Neuronal stem cell (in vitro differentiated cells): ENCODE measurements at places on chromosomes 3 and 15.

GRCh38 chr15:75982468-75982867 lies 29.8 kb downstream of the NRG4 start:
- no peak for DNase-seq

- no peak for DNase-seq
Measured at GRCh38 chr3:51330046-51330445, 55.0 kb upstream of the MANF start.

DNA sequence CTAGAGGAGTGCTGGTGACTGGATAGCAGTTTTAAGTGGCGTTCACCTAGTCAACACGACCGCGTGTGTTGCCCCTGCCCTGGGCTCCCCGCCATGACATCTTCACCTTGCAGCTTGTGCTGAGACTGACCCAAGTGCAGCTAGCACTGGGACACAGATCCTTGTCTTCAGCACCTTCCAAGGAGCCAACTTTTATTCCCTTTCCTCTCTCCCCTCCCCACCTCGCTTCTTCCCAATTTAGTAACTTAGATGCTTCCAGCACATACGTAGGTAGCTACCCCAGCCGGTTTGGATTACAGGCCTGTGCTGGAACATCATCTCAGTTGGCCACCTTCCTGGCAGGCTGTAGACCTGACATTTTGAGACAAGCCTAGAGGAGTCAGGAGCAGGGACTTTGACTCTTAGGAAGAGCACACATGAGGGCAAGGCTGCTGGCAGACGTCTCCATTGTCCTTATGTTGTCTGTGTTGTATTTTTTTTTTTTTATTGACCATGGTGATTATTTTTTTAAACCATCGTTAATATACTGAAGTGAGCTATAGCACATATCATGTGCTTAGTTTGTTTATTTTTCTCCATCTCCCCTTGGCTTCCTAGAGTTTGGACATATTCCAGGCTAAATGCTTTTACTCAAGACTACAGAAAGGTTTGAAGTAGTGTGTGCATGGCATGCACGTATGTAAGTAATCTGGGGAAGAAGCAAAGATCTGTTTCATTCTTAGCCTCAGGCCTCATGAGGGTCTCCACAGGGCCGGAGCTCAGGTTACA lies 61.1 kb downstream of the AAGAB start:
- no peak for DNase-seq

DNA sequence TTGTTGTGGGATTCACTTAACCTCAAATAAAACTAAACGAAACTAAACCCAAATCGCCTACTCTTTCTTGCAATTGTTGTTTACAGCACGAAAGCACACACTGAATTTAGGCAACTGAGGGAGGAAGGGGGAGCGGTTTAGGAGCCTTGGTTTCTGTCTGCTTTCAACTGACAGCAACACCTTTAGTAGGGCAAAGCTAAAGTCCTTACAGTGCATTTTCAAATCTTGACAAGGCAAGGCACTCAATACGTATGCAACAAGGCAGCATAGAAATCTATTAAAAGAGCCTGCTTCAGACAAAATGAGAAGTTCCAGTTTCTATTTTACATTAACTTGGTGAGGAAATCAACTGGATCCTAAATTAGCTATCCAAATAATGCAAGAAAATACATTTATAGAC lies 174.6 kb downstream of the CHST2 start:
- no peak for DNase-seq

DNA sequence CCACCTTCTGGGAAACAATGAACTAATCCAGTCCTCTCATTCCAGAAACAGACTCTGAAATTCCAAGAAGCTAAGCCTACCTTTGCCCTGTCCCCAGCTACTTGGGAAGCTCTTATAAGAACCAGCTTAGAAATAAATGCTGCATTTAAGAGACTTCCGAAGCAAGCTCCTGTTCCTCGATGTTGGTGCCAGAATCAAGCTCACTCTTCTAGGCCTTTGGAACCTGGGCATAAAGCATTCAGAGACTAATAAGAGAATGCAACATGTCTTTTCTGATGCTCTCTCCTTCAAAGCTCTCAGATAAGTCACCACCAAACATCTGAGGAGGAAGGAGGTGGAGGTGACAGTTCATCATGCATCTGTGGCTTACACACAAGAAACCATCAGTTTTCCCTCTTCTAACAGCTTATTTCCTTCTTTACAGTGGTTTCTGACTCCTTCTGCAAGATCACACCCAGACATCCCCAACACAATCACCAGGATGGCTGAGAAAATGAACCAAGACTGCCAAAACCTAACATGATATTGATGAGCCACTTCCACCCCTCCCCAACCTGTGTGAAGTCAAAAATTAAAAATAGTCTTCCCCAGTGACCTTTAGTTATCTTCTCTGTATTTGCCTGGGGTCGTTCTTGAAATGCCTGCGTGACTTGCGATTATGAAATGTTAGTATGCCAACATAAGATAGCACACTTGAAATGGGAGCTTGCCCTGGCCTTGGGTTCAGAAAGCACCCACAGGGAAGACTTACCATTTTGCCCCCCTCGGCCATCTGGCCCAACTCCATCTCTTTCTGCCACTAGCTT lies 11.5 kb downstream of the ARHGEF3 start:
- DNase-seq, result no peak

DNA sequence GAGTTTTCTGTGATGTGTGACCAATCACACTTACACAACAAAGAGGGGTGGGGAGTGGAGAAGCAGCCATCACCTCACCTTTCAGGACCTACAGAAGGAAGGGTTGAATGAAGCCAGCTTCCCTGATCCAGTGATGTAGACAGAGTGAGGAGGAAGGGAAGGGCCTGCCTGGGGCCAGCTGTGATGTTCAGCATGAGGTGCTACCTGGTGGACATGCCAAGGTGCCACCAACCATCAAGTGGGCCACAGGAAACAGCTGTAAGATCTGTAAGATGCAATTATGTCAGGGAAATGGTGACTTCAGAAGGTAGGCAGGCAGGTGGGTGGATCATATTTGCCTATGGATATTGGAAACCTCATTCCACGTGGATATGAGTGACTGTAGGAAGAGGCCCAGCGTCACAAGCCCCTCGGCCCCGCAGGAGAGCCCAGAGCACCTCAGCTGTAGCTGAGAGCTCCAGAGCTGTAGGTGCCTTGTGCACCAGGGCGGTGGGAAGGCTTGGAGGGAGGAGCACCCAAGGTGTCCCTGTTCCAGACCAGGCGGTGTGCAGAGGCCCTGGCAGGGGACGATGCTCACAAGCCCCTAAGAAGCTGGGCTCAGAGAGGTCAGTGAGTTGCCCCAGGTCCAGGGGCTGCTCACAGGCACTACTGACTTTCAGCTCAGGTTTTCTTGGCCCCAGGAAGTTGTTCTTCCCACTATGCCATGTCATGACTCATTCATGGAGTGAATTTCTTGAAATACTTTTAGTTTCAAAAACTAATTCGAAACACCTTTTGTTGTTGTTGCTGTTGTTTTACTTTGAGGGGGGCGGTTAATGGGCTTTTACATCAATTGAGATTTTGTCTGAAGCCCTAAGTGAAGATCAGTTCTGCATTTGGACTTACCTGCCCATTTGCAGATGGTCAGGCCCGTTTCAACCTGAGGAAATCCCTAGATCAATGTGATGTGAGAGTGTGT lies 94.2 kb upstream of the ALDH1A3 start:
- DNase-seq, result no peak

- no peak for DNase-seq
Measured at GRCh38 chr15:69513986-69514385, 61.4 kb downstream of the RPLP1 start.

DNA sequence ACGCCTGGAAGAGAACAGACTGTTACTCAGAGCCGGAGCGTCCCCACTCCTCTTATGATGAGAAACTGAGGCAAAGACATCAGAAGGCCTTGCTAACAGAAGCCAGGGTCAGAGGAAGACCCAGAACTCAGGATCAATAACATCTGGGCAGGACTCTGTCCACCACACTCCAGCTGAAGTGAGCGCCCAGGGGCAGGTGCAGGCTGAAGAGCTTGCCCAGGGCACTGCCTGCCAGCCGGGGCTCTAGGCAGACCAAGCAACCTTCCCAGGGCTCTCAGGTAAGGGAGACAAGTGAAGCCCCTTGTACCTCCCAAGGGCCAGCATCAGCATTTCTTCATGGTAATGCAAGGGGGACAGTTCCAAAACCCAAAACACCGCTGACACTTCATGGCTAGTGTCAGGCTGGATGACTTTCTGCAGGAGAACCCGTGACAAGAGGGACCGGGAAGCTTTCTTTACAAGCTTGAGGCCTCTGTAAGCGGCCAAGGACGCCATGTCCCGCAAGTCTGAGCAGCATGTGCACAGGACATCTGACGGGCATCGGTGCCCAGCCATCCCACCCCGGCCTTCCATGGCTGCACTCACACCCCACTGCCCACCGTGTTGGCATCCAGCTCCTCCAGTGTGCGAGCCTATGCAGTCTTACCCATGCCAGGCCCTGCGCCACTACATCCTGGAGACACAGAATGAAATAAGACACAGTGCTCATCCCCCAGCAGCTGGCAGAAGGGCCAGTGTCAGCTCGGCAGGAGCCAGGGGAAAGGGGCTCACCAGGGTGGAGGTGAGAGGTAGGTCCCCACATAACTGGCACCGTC lies 14.1 kb downstream of the XXYLT1 start:
- DNase-seq, result no peak

GRCh38 chr15:64233299-64233698 lies 70.5 kb upstream of the PPIB start:
- DNase-seq, result no peak

GRCh38 chr3:37700466-37701248 lies 161.0 kb upstream of the CTDSPL start:
- DNase-seq, result no peak
